ENCODE measurements at places on chromosomes 4 and X.

GRCh38 chrX:110964786-110965185, 131.2 kb upstream of the PAK3 start:
- no peak for DNase-seq

DNA sequence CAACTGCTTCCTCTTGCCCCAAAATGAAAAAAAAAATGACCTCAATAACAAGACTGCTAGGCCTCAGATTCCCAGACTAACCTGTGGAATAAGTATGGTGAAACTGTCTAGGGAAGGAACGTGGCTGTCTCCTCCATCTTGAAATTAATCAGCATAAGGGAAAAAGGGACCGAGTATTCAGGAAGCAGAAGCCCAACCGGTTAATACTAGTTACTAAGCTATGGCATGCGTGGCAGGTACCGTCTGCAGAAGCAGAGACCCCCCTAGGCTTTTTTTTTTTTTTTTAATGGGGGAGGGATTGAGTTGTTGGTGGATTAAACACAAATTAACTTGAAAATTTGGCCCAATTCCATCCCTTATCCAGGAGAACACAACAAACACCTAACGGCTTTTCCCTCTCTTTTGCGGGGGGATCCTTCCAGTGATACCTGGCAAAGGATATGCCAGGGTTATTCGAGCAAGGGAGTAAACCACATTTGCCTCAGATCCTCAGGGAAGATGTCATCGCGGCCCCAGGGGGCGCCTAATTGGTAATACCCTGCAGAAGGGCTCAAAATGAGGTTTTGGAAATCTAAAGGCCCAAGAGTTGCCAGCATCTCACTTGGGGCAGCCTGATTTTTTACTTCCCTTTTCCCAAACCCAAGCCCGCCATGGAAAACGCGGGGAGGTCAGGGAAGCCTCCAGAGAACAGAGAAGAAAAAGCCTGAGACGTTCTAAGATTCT, 893 bp downstream of the RLIM start:
- DNase-seq, result peak; percentile 27

DNA sequence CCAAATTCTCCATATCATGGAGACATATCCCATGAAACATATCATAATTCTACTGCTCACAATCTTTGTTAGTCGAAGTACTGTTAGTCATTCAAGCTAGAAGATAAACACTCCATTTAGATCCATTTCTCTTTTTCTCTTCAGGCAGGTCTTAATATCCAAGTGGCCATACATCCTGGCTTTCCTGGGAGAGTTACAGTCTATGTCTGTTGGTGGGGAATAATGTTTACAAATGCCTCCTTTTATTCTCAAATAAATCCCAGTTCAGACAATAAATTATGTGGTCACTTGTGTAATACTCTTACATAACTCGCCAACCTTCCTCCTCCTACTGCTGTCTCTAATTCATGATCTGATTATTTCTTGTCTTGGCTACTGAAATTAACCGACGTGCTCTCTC, 82.1 kb downstream of the VCX3B start:
- no peak for DNase-seq

- peak; percentile 36 for DNase-seq
Measured at GRCh38 chrX:148610328-148610698, 109.9 kb downstream of the AFF2 start.

DNA sequence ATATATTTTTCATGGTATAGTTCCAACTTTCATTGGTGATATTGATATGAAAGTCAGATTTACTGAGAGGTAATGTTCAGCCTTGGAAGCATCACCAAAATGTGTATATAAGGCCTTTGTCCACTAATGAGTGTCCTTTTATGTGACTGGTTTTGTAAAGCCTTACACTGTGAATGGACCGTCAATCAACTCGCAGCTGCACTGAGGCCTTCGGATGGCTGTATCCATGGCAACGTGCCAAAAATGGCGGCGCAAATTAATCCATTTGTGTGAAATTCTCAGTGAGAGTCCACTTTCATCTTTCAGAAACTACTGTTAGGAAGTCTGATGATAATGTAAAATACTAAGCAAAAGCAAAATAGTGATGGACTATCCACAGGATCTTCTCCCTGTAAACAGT, 131.7 kb downstream of the SPCS3 start:
- no peak for DNase-seq

DNA sequence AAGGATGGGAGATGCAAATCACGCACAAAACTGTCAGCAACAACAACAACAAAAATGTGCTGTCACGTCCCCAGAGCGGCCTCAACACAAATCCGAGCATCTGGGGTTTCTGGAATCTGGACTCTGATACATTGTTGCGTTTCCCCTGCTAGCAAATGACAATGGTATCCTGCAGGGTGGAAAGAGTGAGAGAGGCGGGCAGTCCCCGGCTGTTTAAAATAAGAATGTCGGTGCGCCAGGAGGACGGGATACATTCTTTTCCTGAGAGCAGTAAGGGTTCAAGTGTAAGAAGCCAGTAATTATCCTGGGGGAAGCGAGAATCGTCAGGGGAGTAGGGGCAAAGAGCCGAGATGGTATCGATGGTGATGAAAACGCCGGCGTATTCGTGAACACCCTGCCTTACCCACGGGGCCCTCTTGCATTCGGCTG, 310.2 kb downstream of the ASMT start:
- no peak for DNase-seq

- no peak for DNase-seq
Measured at GRCh38 chr4:99651811-99652485, 5.7 kb downstream of the C4orf54 start.

DNA sequence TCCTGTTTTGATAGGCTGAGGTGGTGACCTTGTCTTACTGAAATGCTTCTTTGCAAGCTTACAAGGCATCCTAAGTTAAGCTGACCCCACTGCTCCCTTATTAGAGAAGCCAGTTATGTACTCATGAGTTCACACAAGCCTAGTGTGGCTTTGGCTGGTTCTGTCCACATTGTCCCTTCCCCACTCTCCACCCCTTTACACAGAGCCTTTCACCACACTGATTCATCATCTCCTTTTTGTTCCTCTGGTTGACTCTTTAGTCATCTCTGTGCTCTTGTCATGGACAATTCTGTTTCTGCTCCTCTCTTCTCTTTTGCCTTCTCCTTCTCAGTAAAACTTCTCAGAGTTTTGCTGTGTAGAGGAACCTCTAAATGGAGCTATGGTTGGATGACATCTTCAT, 4.9 kb downstream of the CHRNA9 start:
- peak; percentile 72 for DNase-seq

DNA sequence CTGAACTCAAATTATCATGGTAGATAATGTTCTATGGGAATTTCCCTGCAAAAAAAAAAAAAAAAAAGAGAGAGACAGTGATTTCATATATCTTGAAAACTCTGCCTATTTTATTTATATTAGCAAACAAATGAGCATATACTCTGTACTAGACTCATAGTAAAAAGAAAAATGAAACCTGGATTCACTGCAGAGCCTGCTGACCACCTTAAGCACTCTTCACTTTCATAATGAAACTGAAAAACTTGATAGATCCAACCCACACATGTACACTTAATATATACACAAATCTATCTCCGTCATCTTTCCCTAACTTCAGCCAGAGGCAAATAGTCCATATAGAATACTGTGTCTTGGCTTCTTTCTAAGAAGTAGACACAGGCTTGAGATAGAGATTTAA, 226.1 kb upstream of the KCNIP4 start:
- DNase-seq, result no peak

DNA sequence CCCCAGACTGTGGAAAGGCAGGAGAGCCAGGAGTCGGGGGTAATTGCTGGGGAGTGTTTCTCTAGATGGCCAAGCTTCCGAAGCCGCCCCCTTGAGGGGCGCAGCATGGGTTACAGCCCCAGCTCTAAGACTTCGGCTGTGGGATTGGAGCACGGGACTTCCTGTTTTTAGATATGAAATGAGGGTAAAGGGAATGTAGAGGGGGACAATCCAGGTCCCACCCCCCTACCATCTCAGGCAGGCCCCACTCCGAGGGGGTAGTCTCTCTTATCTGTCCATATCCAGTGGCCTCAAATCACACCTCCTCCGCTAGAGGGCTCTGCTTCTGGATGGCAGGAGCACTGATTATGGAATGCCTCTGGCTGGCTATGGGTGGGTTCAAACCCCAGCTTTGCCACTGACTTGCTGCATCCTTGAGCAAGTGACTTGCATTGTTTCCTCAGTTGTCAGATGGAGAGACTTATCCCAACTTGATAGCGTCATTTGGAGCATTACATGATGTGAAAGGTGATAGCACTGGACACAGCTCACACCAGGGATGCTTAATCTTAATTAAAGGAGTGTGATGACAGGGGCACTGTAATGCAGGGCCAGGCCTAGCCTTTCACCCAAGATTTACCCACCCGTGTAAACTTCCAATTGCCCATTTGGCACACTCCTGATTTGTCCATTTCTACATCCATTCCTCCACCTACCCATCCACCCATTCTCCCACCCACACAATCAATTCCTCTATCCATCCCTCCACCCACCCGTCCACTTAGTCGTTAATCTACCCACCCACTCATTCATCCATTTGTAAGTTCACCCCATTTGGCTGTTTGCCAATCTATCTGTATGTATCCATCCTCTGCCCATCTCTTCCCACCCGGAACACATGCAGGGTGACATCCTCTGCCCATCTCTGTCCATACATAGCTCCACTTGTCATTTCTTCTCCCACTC, 848 bp upstream of the KCND1 start:
- DNase-seq, result peak; percentile 36

DNA sequence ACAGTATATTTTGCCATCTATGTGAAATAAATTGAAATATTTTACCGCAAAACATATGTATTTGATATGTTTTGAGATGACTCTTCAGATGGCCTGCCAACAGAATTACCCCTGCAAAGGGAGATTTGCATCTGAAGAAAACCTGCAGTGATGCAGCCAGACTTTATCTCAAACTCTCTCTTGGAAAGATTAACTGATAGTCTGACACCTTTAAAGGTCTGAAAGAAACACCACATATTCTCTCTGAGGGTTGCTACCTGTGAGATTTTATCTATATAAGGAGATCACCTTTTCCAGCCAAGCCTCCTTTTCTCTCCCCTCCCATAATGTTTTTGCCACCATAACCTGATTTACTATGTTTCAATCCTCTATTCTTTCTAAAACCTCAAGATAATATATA, 1106.3 kb upstream of the IGFBP7 start:
- no peak for DNase-seq

DNA sequence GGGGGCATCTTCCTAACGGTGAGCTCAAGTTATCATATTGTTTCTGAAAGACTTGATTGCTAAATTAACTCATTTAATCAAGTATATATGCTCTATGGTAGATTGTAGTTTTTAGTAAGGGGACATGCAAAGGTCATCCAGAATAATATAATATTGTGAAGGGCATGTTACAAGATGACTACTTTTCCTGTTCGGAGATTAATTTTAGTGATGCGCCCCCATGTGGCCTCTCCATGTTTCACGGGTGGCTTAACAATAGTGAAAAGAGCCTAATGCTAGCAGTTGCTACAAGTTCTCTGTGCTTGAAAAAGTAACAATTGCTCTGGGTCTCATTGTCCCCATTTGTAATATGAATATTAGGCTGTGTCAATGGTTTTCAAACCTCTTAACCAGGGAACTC, 12.2 kb downstream of the SMPX start:
- DNase-seq, result peak; percentile 8

DNA sequence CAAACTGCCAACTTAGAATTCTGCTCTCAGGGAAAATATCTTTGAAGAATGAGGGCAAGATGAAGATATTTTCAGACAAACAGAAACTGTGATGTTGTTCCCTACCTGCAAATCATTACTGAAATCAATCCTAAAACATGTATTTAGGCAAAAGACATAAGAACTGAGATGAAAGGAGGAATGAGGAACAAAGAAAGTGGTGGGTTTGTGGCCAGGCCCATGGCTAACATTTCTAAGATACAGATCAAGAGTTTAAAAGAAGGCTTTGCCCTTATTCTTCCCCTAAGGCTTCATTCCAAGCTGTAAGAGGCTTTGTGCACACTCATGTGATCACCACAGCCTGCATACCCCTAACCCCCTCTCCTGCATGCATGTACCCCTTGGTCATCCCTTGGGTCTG, 46.5 kb downstream of the ADGRG2 start:
- no peak for DNase-seq

- DNase-seq, result no peak
Measured at GRCh38 chrX:139803224-139803623, 95.3 kb upstream of the MCF2 start.

DNA sequence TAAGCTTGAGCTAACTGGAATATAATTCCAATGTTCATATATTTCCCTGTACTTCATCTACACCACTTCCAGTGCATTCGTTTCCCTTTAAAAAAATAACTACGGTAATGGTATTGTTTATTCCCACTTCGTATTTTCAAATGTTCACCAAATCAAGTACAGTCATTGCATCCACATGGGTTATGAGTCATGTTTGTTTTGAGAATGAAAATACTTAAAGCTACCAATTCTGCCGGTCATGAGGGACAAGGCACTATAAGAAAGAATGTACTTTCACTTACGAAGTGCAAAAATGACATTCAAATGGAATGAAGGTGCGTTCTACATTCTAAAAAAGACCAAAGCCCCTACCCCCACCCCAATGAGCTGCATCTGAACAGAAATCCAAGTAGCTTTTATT, 174.4 kb upstream of the FGF13 start:
- no peak for DNase-seq

DNA sequence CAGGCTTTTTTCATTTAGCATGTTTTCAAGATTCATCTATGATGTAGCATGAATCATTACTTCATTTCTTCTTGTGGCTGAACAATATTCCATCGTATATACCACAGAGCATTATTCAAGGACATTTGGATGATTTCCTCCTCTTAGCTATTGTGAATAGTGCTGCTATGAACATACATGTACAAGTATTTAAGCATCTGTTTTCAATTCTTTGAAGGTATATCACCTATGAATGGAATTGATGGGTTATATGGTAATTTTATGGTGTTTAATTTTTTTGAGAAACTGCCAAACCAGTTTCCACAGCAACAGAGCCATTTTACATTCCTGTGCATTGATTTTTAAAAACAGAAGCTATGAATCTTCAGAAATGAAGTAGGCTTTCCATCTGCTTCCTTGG, 36.1 kb upstream of the WDR19 start:
- no peak for DNase-seq

DNA sequence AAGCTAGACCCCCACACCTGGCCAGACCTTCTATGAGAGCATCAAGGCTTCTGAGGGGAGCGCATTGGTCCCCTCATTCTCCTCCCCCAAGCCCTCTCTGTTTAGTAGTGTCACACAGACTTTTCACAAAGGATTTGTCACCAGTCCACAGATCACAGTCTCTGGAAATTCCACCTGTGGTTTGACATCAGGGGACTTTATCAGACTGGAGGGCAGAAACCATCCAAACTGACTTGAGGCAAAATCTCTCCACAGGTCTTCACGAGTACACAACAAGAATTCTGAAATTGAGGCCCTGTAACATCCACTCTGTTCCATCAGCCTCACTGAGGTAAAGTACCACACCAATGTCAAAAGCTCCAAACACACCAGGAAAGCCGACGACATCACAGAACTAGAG, 112.5 kb downstream of the SH3KBP1 start:
- peak; percentile 14 for DNase-seq

- DNase-seq, result no peak
Measured at GRCh38 chrX:39853417-39854030, 244.2 kb downstream of the BCOR start.

DNA sequence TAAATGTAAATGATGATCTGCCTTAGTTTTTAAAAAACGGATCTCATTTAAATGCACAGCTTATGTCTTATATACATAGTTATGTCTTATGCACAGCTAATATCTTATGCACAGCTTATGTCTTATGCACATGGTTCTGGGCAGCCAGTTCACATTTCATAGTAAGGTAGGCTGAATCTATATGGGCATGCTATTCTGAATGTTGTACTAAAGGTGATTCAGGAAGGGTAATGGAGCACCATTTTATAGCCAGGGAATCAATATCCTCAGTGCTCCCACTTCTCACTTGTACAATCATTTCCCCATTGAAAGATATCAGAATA, 77.9 kb upstream of the MID1 start:
- DNase-seq, result no peak

Measured in inflammatory macrophage treated with lipopolysaccharide for 4 hours (primary cell).